Colonic mucosa (tissue), 4 donors: ENCODE measurements at places on chromosomes 4 and X. TPM values are rescaled to one million over a fixed set of nuclear protein-coding genes. Genes with fewer than 3 reads are reported as not detected.

GRCh38 chr4:2648159-2648814 is 107.8 kb downstream of the TNIP2 start:
- DNase-seq: no peak
- H3K4me1 ChIP-seq: no peaks in the 10 kb centered on the region
- H3K4me3 ChIP-seq: no peak overlapping the region
- H3K36me3 ChIP-seq: peaks cover 7% of the 10 kb centered on the region
- H3K27ac ChIP-seq: no peak overlapping the region
- H3K27me3 ChIP-seq: no peaks in the 10 kb centered on the region

GRCh38 chrX:2391869-2392606 is 108.7 kb downstream of the DHRSX start:
- no peaks in the 10 kb centered on the region for H3K4me1 ChIP-seq
- H3K27me3 ChIP-seq: no peaks in the 10 kb centered on the region
- no peak for DNase-seq

- no peak overlapping the region for H3K27ac ChIP-seq
- no peaks in the 10 kb centered on the region for H3K27me3 ChIP-seq
- H3K4me1 ChIP-seq: no peaks in the 10 kb centered on the region
Measured at GRCh38 chr4:98452091-98452490, 190.9 kb downstream of the RAP1GDS1 start.

The MCF2 gene
- not detected for total RNA-seq

- no peaks in the 10 kb centered on the region for H3K4me1 ChIP-seq
- H3K36me3 ChIP-seq: no peaks in the 10 kb centered on the region
- no peak overlapping the region for H3K27ac ChIP-seq
- H3K4me3 ChIP-seq: no peak overlapping the region
Measured at GRCh38 chr4:49058306-49058705, 72.2 kb downstream of the CWH43 start.

DNA sequence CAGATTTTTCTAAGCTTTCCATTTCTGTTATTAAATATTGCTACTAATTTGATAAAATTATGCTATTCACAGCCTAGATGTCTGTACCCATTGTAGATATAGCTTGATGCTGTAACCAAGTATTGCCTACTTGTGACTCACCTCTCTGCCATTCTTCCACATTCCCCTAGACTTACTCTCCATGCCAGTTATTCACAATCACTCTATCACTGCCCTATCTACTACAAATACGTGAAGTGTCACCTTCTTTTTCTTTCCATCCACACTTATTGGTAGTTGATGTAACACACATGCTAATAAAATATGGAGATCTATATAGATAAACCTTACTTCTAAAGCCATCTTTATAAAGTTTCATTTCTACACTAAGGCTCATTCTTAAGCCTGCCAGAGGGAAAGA is 179.4 kb upstream of the PACRGL start:
- no peaks in the 10 kb centered on the region for H3K4me1 ChIP-seq
- H3K27me3 ChIP-seq: no peaks in the 10 kb centered on the region
- H3K36me3 ChIP-seq: no peaks in the 10 kb centered on the region
- H3K27ac ChIP-seq: no peak overlapping the region
- no peak overlapping the region for H3K4me3 ChIP-seq

GRCh38 chr4:20658456-20658855 is 41.8 kb upstream of the PACRGL start:
- no peak for DNase-seq
- no peaks in the 10 kb centered on the region for H3K36me3 ChIP-seq
- no peaks in the 10 kb centered on the region for H3K27me3 ChIP-seq

The TMEM154 gene
- 1.5 TPM for total RNA-seq

The ADH4 gene
- 1.5 TPM for total RNA-seq

- H3K27ac ChIP-seq: no peak overlapping the region
- H3K4me1 ChIP-seq: no peaks in the 10 kb centered on the region
- H3K36me3 ChIP-seq: no peaks in the 10 kb centered on the region
- no peak overlapping the region for H3K4me3 ChIP-seq
- DNase-seq: no peak
- H3K27me3 ChIP-seq: no peaks in the 10 kb centered on the region
Measured at GRCh38 chr4:18180122-18180521, 158.6 kb upstream of the LCORL start.

The CT45A5 gene
- total RNA-seq: not detected

DNA sequence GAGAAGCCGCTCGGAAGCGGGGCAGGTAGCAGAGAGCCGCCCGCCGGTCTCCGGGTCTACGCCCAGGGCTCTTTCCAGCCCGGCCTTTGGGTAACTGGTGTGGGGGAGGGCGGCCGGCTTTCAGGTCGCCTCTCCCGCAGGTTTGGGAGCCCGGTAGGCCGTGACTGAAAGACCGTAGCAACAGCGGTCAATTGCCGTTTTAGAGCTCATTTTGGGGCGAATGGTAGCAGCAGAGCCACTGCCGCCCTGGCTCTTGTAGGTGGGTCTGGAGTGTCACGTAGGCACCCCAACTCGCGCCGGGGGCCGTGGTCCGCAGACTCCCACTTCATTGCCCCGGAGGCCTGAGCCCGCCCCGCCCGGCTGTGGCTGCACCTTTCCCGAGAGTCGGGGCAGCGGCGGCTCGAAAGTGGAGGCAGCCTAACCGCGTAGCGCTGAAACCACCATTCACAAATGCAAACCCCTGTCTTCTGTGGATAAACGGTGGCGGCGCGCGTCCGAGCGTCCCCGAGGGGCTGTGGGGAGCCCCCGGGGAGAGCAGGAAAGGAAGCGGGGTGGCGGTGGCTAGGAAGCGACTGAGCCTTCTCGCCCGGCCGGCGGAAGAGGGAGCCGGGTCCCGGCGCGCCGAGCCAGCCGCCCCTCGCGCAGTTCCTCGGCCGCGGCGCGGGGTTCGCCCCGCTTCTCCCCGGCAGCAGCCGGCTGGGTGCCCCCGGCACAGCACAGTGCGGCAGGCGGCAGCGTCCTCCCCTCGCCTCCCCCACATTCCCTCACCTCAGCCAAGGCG is 2185.1 kb upstream of the TENM3 start:
- H3K4me3 ChIP-seq: peak overlapping the region; percentile 52
- H3K4me1 ChIP-seq: no peaks in the 10 kb centered on the region
- H3K27ac ChIP-seq: no peak overlapping the region
- DNase-seq: peak; percentile 42
- H3K27me3 ChIP-seq: peaks cover 17% of the 10 kb centered on the region

The LANCL3 gene
- total RNA-seq: 1.9 TPM

GRCh38 chrX:102659790-102660757 is 8.8 kb downstream of the GPRASP1 start:
- H3K27me3 ChIP-seq: no peaks in the 10 kb centered on the region
- H3K4me1 ChIP-seq: no peaks in the 10 kb centered on the region
- no peaks in the 10 kb centered on the region for H3K36me3 ChIP-seq
- peak; percentile 91 for DNase-seq
- no peak overlapping the region for H3K27ac ChIP-seq

- no peaks in the 10 kb centered on the region for H3K27me3 ChIP-seq
- H3K36me3 ChIP-seq: no peaks in the 10 kb centered on the region
- no peak for DNase-seq
- peak overlapping the region; percentile 39 for H3K27ac ChIP-seq
Measured at GRCh38 chr4:137529432-137529831, 2.9 kb downstream of the PCDH18 start.

GRCh38 chr4:15656038-15656470 is 897 bp upstream of the FBXL5 start:
- H3K27ac ChIP-seq: peak overlapping the region; percentile 93
- peak overlapping the region; percentile 65 for H3K4me3 ChIP-seq
- H3K4me1 ChIP-seq: peaks cover 12% of the 10 kb centered on the region
- no peak for DNase-seq
- no peaks in the 10 kb centered on the region for H3K36me3 ChIP-seq

DNA sequence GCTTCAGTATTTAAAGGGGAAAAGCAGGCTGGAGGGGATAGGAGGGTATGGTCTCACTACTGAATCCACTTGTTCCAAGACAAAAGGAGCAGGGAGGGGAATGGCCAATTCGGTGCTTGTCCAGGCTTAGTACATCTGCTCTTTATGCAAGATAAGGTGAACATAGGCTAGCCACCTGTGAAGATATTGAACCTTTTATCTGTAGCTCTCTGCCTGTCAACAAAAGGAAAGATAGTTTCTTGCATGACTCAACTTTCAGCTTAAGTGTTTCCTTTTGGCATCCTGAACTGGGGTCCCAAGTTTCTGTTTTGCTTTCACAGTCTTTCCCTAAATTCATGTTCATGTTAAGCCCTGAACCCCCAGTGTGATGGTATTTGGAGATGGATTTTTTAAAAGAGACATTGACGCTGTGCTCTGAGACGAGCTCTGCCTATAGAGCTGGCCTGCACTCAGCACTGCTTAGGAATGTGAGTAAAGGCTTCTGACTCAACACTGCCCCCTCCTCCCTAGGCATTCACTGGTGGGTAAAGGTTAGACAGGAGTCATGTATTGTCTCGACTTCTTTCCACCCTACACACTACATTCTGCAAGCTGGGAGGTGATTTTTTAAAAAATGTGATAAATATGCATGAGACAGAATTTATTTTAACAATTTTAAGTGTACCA is 28.2 kb downstream of the FAM149A start:
- no peaks in the 10 kb centered on the region for H3K27me3 ChIP-seq
- H3K4me3 ChIP-seq: no peak overlapping the region
- H3K36me3 ChIP-seq: no peaks in the 10 kb centered on the region
- no peak for DNase-seq
- H3K27ac ChIP-seq: no peak overlapping the region

The BBS12 gene
- total RNA-seq: 4.8 TPM

DNA sequence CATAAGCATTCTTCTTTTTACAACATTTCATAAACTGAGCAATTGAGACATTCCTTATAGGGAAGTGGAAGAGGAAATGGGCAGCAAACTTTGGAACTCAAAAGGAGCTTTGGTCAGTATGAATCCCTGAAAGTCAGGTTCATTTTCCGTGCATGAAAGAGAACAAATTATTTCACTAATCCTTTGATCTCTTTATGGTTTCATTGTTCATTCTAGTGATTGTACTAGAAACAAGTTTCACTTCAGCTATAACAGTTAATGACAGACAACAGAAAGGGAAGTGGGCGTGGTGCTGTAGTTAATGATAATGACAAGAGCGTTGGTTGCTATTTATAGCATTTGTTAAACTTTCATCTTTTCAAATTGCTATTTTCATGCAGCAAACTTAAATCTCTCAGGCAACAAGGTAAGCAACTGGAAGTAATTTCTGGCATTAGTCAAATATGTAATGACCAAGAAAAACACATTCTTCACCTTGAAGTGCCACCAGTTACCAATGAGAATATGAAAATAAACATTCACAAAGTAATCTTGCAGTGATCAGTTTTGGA is 98.4 kb downstream of the AREG start:
- no peaks in the 10 kb centered on the region for H3K27me3 ChIP-seq
- peak overlapping the region; percentile 67 for H3K27ac ChIP-seq
- no peaks in the 10 kb centered on the region for H3K36me3 ChIP-seq
- no peak overlapping the region for H3K4me3 ChIP-seq

The PNMA5 gene
- not detected for total RNA-seq

GRCh38 chr4:142356118-142356759 is 489.9 kb downstream of the INPP4B start:
- H3K4me3 ChIP-seq: no peak overlapping the region
- no peak overlapping the region for H3K27ac ChIP-seq
- no peaks in the 10 kb centered on the region for H3K36me3 ChIP-seq

DNA sequence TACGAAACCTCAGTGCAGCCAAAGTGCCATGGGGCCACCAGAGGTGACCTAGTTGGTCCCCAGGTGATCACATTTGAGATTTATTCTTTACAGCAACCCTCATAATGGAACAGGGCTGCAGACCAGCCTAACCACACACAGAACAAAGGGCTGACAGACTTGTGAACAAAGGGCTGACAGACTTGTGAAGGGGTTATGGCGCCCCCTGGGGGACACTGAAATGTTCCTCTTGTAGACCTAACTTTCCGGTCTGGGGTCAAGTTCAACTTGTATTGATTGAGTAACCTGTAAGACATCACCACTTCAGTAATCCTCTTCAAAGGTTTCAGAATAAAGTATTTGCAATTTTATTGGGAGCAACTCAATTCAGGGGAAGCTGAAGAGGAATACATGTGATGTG is 175.9 kb upstream of the RPS6KA3 start:
- DNase-seq: peak; percentile 88
- no peaks in the 10 kb centered on the region for H3K27me3 ChIP-seq
- no peaks in the 10 kb centered on the region for H3K36me3 ChIP-seq
- no peak overlapping the region for H3K4me3 ChIP-seq
- no peak overlapping the region for H3K27ac ChIP-seq

DNA sequence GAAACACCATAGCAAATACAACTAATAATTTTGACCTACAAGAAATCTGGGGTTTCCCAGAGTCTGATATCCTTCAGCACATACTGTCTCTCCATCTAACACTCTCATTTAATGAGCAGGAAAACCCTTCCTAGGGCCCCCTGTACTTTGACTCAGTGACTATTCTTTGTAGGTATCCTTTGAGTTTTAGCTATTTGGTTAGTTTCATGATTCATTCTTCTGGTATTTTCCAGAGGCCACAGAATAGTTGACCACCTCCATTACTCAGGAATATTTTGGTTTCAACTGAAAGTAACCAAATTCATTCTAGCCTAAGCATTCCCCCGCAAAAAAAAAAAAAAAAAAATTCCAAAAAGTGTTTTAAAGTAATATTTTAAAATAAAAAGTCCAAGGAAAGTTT is 140.0 kb downstream of the IDS start:
- no peak overlapping the region for H3K27ac ChIP-seq
- no peaks in the 10 kb centered on the region for H3K36me3 ChIP-seq
- no peaks in the 10 kb centered on the region for H3K27me3 ChIP-seq
- no peak overlapping the region for H3K4me3 ChIP-seq

- no peak for DNase-seq
- H3K4me3 ChIP-seq: no peak overlapping the region
- H3K27me3 ChIP-seq: no peaks in the 10 kb centered on the region
- H3K27ac ChIP-seq: no peak overlapping the region
- H3K4me1 ChIP-seq: no peaks in the 10 kb centered on the region
- H3K36me3 ChIP-seq: no peaks in the 10 kb centered on the region
Measured at GRCh38 chr4:127217586-127218229, 415.0 kb upstream of the INTU start.

GRCh38 chr4:175412161-175412560 is 399.9 kb downstream of the GPM6A start:
- no peaks in the 10 kb centered on the region for H3K36me3 ChIP-seq
- no peak overlapping the region for H3K4me3 ChIP-seq
- no peaks in the 10 kb centered on the region for H3K4me1 ChIP-seq

DNA sequence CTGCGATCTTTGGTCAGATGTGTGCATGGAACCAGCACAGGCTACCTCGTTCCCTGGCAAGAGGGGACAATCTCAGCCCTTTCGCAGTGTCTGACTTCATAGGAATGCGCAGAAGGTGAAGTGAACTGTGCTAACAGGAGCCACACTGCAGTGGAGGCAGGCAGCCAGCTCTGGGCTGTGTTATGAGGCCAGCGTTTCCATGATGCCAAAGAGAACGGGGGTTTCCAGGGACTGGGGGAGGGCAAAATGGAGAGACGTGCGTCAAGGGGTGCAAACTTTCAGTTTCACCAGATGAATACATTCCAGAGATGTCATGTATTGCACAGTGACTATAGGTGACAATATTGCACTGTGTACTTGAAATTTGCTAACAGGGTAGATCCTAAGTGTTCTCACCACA is 30.4 kb downstream of the CLDN34 start:
- no peak overlapping the region for H3K27ac ChIP-seq
- DNase-seq: no peak
- no peaks in the 10 kb centered on the region for H3K36me3 ChIP-seq
- H3K27me3 ChIP-seq: no peaks in the 10 kb centered on the region

GRCh38 chrX:71954458-71954857 is 43.8 kb downstream of the NHSL2 start:
- H3K36me3 ChIP-seq: no peaks in the 10 kb centered on the region
- no peak overlapping the region for H3K27ac ChIP-seq
- DNase-seq: no peak
